ENCODE measurements at places on chromosomes 2 and 18.

DNA sequence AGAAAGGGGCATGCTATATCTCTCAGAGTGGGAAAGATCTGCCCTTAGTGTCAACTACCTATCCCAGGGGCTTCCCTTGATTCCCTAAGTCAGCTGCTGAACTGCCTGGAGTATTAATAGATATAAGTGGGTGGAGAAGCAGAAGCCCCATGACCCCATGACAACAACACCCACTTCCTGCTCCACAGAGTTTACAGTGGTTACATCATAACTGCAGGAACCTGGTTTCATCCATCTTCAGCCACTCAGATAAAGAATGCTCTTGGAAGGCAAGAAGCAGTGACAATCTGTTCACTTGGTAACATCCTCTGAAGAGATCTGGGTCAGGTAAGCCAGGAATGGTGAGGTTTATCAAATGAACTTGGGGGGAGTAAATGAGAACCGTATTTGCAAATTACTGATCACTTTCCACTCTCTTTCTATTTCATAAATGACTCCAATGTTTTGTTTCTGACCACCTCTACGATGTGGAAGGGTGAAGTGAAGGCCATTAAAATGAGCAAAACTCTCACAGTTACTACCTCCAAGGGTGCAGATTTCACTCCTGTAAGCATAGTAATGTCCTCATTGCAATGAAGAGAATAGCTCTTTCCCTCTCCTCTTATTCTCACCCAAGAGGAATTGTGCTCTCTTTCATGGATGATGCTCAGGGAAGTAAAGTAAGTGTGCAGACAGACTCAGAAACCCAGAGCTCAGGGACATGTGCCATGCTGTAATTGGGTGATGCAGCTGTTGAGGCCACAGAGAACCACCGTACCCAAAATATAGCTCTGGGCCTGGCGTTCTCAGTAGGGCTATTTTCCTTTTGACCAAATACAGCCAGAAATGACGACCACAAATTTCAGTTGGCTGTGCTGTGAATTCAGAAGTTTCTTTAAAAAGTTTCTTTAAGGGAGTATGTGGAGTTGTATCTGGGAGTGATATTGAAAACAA is 192.8 kb upstream of the APCDD1 start:
- DNase-seq = no peak

DNA sequence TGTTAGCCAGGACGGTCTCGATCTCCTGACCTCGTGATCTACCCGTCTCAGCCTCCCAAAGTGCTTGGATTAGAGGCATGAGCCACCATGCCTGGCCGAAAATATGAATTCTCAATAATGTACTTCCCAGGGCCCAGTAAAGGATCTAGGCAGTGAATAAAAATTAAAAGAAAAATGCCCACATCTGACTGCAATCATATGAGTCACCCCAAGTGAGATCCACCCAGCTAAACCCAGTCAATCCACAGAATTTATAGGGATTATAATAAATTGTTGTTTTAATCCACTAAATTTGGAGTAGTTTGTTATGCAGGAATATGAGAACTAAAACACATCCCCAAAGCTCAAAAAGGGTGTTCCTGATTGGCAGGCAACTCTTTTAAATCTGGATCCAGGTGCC is 93.5 kb upstream of the STK39 start:
- no peak for DNase-seq

GRCh38 chr2:64595397-64596176 is 58.1 kb downstream of the SERTAD2 start:
- DNase-seq = no peak

DNA sequence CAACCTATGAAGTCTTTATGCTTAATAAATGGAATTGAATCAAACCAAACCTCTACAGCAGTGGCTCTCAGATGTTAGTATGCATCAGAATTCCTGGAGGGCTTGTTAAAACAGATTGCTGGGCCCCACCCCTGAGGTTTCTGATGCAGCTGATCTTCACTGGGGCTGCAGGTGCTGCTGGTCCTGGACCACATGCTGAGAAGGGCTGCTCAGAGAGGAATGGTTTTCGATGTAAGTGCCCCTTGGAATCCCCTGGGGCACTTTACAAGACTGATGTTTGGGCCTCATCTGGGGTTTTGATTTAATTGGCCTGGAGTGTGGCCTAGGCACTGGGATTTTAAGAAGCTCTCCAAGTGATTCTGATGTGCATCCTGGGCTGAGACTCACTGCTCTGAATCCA is 403.8 kb upstream of the HS6ST1 start:
- DNase-seq = no peak

DNA sequence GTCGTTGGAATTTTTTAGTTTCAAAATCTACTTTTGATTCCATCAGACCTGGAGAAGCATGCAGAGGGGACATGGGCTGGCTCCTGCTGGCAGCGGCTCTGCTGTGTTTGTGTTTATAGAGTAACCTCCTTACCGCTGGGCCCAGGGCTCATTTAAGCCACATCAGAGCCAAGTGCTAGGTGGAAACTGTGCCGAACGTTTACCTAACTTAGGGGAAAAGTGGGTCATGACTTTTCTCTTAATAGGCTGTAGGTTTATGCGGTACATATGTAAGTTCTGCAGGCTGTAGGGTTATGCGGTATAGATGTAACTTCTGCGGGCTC is 17.7 kb downstream of the CNDP2 start:
- DNase-seq = no peak

GRCh38 chr2:21301871-21302455 is 178.2 kb downstream of the TDRD15 start:
- no peak for DNase-seq

- no peak for DNase-seq
Observed at GRCh38 chr2:36697424-36698066, 1.0 kb downstream of the VIT start.

DNA sequence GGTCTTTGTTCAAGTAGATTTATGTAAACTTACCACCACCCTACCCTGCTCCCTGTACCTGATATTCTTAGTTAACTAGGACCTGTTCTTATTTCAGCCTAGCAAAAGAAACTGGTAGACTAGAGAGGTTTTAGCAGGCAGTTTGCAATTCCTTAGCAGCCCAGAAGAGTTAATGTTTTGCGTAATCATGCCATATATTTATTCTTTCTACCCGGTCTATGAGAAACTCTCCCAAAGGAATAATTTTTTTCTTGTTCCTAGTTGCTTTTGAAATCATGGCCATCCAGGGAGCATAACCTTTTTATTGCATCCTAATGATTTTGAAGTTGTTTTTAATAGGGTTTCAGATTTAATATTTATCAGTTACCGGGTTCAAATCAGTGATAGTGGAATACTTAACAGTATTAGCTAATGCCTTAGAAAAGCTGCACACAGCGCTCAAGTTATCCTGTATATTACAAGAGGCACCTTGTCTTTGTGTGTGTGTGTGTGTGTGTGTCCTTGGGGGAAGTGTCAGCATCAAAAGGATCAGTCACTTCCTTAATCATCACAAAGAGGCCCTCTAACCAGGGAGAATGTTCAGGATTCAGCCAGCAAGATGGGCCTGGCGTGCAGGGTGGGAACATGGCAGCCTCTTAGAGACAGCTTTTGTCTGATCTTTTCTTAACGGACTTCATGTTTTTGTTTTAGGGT is 52.9 kb downstream of the CABLES1 start:
- DNase-seq = no peak
